ENCODE measurements at places on chromosomes 5 and 9.

GRCh38 chr5:132283423-132284043 lies 10.7 kb upstream of the SLC22A4 start:
- DNase-seq, result no peak

DNA sequence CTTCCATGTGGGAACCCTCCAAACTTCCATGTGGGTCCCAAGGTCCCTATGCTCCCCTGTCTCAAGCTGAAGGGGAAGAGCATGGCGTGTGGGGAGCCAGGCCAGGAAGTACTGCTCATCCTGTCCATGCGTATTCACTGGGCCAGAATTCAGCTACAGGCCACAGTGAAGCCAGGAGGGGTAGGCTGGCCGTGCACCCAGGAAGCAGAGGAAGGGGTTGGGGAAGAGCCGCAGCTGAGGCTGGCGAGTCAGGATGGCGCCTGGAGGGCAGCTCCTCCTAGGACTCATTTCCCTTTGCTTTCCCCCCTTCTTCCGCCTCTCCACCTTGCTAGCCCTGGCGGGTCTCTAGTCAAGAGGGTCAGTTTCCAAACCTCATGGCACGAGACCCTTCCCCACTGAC lies 57.4 kb downstream of the ROPN1L start:
- DNase-seq, result no peak

GRCh38 chr5:148750614-148751013 lies 75.8 kb upstream of the ADRB2 start:
- no peak for DNase-seq

DNA sequence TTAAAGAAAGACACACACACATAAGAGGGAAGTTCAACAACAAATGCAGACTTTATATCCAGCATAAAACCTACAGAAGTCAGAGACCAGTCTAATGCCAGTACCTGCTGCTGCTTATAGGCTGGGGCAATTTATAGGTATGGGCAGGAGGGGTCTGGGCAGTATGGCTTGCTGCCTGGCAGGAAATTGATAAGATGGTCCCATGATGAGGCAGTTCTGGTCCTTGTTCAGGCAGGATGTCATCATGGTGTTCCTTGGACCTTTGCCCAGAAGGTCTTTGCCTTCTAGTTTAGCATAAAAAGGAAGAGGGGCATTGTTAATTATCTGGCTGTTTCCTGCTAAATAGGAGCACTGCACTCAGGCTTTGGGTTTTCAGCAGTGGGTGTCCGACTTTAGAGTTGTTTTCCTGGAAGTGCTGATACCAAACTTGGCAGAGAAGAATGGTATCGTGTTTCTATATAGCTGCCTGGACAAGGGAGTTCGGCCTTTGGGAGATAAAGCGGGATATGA lies 10.4 kb upstream of the PDCD1LG2 start:
- peak; percentile 40 for DNase-seq

- DNase-seq, result no peak
These were observed 247.0 kb downstream of the CWC27 start for GRCh38 chr5:65015767-65016166.

GRCh38 chr9:105195259-105195658 lies 49.2 kb upstream of the SLC44A1 start:
- peak; percentile 34 for DNase-seq

DNA sequence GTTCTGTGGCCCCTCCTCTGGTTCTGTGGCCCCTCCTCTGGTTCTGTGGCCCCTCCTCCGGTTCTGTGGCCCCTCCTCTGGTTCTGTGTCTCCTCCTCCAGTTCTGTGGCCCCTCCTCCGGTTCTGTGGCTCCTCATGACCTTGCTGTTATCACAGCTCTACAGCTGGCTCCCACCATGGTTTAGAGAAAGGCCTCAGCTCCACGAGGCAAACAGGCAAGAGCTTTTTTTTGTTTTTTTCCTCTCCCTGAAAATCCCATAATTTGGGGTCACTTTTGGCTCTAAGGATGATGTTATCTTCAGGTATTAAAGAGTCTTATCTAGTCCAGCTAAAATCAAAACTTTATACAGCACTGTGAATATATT lies 31.8 kb downstream of the C5orf15 start:
- no peak for DNase-seq

DNA sequence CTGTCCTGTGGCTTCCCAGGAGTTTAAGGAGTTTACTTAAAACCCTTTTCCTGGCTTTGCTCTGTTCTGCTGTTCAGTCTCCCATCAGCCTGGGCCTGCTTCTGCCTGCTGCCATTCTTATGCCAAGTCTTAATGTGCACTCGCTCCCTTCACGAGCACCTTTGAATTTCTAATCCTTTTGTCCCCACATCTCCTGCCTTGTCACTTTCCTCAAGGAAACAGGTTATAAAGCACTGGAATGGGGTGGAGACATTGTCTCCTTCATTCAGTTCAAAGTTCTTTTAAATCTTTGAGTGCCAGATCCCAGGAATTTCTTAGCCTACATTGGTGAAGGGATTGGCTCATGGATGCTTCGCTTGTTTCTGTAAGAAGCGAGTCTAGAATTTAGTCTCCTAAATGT lies 87.2 kb upstream of the LIFR start:
- DNase-seq, result no peak

- no peak for DNase-seq
These were observed 344.1 kb downstream of the TMEM38B start for GRCh38 chr9:106038266-106039001.

- DNase-seq, result no peak
These were observed 1.3 kb downstream of the CDX1 start for GRCh38 chr5:150167908-150168307.

DNA sequence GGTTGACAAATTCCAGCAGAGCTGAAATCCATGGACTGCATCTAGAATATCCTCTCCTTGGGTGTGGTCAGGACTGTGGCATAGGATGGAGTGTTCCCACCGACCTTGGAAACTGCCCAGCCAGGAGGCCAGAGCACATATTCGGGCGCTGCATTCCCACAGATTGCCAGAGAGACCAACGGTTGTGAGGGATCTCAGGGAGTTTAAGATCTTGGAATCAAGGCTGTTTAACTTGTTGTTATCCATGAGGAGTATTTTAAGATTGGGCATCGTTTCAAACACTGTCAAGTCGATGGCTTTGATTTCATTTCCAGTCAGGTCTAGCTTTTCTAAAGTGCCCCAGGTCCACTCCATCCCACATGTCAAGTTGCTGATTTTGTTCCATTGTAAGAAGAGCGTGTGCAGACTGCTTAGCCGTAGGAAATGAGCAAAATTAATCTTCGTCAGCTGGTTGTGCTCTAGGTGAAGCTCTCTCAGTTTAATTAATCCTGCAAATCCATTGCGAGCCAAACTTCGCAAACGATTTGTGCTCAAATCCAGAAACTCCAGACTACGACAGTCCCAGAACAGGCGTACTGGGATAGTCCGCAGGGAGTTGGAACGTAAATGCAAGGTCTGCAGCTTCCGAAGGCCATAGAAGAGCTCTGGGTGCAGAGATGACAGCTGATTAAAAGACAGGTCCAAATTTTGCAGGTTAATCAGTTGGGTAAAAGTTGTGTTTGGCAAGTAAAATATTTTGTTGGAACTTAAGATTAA lies 1.5 kb downstream of the LRRTM2 start:
- no peak for DNase-seq

GRCh38 chr9:13971966-13972655 lies 341.8 kb downstream of the NFIB start:
- no peak for DNase-seq

DNA sequence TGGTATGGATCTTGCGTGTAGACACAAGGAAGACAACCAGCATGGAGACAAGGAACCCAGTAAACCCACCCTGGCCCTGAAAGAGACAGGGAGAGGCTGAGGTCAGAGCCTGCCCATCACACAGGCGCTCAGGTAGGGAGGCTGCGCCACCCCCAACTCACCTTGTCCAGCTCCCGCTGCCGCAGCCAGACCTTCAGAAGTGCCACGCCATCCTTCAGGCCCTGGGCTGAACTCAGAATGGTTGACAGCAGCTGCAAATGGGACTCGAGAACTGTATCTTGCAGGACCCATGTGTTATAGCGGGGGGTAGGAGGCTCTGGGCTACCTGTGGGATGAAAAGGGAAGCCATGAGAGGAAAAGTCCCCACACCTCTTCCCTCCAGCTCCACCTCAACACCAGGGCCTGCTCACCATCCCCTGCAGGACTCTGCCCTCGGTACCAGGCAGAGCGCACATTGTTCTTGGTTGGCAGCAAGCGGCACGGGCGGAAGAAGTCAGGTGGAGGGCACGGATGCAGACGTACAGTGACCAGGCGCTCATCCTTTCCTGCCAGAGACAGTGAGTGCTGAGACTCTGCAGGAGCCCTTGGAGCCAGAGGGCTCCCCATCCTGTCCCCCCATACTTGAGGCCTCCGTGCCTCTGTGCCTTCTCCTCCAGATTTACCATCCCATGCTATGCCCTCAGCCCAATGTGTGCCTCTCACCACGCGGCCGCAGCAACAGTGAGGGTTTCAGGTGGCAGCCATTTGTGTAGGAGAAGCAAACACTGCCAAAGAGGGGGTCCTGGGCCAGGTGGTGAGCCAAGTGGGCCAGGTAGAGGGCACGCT lies 4.7 kb downstream of the NOL6 start:
- DNase-seq, result no peak

- no peak for DNase-seq
These were observed 62.6 kb downstream of the IL31RA start for GRCh38 chr5:55913466-55914413.

DNA sequence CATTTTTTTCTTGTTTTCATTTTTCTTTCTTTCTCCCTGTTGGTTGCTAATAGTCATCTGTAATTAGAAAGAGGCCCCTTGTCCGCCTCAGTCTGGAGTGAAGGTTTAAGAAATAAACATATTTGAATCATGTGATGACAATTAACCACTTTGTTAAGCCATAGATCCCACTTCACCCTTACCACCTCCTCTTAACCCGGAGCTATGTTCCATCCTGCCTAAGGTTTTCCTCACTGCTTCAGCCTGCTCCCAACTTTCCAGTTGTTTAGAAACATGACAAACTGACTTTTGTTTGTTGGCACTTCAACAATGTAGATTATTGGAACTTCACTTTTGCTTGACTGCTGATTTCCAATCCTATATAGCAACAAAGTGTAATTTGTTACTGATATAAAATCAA lies 37.4 kb upstream of the SSBP2 start:
- no peak for DNase-seq

DNA sequence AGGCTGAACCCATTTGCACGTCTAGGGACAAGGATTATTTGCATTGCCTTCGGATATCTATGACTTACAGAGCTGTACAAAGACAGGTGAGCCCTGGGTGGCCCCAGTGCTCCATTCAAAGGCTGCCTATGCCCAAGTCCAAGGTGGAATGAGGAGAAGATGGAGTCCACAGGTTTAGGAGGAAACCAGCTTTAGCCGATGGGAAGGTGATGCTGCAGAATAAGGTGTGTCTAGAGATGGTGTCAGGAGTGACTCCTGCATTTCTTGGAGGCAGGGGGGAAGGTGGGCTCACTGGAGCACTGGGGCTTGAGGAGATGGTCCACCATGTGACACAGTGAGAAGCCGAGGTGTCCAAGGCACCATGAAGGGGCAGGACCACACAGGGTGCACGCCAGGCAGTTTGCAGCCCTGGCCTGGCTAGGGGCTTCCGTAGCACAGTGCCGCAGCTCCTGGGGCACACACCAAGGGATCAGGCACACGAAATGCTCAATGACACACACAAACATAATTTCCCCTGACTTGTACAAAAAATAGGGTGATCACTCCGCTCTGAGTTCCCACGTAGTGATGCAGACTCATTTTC lies 32.1 kb downstream of the SEMA4D start:
- no peak for DNase-seq

GRCh38 chr9:33017283-33018041 lies 7.6 kb upstream of the DNAJA1 start:
- DNase-seq, result no peak

DNA sequence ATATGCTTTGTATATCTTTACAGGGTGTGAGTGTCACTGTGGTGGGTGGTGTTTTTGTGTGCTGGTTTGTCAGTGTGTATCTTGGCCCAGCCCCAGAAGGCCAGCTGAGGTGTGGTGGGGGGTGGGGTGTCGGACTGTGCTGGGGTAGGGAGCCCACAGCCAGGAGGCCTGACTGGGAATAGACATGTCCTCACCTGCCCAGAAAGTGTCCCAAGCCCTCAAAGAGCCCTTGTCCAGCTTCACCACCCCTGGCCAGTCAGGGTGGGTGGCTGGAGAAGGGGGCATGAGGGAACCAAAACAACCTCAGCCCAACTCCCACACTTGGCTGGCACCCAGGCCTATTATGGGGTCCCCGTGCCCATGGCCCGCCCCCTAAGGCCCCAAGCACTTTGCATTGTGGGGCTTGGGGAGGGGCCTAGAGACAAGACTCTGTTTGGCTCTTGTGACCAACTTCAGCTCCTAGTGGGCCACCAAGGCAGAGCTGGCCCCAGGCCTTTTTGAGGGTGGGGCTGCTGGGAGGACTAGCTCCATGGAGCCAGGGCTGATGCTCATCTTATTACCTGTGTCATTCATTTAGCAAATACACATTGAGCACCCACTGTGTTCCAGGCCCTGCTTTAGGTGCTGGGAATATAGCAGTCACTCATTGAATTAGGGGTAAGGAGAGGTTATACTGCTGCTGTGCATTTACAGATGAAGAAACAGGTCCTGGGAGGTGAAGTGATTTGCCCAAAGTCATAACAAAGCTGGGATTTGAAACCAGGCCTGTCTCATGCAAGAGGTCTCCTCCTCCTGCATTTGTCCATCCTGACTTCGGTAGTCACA lies 56.2 kb upstream of the PSD2 start:
- no peak for DNase-seq

DNA sequence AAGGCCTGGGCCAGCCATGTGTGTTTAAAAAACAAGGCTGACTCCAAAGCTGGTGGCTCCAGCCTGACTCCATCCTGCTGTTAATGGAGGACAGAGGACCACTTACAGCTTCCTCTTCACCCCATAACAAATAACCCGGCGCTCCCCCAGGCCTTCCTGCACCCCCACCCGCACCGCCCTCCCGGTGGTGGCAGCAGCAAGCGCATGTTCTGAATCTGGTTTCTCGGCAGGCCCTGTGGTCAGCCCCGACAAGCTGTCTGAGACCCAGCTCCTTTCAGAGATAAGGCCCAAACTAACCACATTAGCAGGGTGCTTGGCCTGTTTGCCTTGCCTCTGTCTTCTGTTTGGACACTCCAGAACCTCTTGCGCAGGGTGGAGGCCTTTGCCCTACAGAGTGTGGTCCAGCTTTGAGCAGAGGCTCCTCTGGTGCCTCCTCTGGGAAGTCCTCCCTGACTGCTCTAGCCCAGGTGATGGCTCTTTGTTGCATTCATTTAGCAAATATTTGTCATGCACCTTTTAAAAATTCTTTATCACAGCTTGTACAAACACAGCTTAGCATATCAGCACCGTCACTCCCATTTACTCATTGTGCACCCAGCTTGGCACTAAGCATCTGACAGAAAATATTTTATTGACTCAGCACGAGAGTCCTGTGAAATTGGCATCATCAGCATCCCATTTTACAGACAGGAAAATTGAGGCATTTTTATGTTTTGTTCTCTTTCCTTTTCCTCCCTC lies 78.4 kb downstream of the NDFIP1 start:
- no peak for DNase-seq
